Brain pericyte (primary cell): ENCODE measurements at places on chromosomes 5 and 9.

DNA sequence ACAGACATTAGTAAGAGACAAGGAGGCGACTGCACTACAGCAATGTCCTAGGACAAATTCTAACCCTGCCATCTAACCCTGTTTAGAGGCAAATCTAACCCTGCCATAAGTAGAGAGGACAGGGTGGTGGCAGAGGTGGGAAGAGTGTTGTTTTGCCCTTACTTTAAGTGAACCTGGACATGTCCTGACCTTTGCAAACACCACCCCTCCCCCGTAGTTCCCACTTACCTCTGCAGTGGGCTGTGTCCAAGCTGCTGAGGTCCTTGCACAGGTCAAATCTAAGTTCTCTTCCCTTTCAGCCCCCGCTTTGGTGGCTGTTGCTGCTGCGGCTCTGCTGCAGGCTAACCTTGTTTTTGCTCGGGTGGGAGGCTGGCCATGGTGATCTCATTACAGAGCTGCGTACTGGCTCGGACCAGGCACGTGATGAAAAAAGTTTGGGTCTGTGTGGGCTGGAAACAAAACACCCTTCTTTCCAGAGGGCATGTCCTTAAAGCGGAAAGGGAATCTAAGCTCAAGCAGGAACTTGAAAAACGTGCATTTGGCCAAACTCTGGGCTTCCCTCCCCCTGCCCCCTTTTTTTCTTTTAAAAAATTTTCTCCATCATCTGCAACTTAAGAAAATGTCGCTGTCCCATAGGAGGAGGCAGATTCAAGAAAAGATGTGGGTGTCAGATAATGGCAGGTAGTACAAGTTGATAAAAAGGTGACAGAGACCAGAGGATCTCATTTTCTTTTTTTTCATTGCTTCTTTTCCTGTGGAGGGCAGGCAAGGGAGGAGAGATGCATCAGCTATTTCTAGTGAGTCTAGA, at the start of gene FAXDC2:
Gene FAXDC2 (minus strand): TSS at position 349 of the 808 bp plus-strand sequence. CDS start 12,425 bp downstream, outside the sequence.
- peak; percentile 47 for DNase-seq

GRCh38 chr9:71897577-71897976, 13.4 kb downstream of the ABHD17B start:
- no peak for DNase-seq

- DNase-seq: no peak
Measured at GRCh38 chr9:13896047-13896446, 417.9 kb downstream of the NFIB start.

DNA sequence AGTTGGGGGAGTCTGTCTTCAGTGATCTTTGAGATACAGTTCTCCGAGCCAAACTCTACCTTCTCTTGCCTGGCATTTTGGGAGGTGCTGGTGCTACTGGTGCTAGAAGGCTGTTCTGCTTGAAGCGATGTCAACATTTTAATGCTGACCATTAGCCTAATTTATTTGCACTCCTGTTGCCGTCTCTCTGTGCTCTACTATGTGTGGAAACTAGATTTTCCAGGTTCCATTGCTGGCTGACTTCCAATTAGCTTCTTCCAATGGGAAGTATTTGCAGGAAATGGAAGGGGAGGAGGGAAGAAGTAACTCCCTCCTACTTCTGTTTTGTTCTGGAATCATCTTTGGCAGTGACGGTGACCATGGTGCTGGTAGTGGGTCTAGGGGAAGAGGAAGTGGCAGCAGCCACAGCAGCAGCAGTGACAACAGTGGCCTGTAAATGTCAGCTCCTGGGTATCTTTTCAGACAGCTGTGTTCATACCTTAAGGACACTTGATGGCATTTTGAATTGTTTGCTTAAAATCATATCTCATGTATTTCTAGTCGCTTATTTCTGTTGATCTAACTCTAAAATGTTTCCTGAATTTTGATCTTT, 7.9 kb downstream of the TXNDC8 start:
- DNase-seq: no peak

- peak; percentile 10 for DNase-seq
Measured at GRCh38 chr5:64147849-64148441, 17.7 kb upstream of the RNF180 start.

DNA sequence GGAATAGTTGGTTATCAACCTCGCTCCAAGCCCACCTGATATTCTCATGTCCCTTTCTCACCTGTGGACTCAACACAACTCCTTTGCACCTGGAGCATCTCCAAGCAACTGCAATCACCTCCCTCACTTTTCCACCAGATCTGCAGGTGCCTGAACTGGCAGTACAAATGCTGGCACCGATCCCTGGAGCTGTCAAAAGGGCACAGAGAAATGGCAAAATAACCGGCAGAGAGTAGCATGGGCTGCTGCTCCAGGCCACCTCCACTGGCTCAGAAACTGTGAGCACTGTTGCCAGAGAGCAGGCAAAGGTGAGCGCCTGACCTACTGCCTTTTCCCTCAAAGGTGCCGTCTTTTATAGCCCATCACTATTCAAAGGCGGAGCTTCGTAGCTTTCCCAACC, 14.7 kb downstream of the EQTN start:
- no peak for DNase-seq

- DNase-seq: no peak
Measured at GRCh38 chr9:22228542-22228941, 218.1 kb upstream of the DMRTA1 start.

DNA sequence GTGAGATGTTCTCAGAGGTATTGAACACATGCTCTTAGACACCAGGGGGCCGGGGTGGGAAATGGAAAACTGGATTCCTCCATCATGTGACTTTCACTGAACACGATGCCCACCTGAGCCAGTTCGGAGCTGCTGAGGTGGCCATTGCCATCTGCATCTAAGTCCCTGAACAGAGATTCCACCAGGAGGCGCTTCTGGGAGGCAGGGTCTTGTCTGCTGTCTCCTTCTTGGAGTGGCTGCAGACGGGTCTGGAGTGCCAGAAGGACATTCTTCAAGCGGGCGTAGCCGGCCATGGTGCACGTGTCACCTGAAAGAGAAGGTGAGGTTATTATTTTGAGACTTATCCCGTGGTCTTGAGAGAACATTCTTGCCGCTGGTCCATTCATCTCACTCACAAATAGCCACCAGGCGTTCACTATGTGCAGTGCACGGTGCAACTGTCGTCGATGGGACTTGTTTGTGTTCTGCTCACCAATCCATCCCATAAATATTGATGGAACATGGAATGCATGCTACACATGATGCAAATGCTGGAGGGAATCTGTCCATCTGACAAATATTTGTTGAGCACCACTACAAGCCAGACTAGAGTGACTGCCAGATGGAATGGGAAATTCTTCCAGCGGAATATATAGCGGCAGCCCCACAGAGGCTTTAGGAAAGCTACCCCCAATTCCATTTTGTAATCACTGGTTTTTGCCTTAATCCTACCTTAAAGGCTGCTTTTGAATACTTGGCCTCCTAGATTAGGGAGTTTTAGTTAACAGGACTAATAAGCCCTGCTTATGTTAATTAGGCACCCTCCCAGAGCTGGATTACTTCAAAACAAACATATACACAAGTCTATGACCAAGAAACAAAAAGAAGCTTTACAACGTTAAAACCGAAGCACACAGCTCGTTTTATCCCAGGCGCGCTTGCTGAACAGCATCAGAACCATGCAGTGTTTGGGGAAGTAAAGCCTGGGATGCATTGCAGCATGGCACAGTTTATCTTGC, 264.8 kb downstream of the HSPA4 start:
- no peak for DNase-seq

- no peak for DNase-seq
Measured at GRCh38 chr9:86912210-86912609, 35.1 kb downstream of the GAS1 start.

DNA sequence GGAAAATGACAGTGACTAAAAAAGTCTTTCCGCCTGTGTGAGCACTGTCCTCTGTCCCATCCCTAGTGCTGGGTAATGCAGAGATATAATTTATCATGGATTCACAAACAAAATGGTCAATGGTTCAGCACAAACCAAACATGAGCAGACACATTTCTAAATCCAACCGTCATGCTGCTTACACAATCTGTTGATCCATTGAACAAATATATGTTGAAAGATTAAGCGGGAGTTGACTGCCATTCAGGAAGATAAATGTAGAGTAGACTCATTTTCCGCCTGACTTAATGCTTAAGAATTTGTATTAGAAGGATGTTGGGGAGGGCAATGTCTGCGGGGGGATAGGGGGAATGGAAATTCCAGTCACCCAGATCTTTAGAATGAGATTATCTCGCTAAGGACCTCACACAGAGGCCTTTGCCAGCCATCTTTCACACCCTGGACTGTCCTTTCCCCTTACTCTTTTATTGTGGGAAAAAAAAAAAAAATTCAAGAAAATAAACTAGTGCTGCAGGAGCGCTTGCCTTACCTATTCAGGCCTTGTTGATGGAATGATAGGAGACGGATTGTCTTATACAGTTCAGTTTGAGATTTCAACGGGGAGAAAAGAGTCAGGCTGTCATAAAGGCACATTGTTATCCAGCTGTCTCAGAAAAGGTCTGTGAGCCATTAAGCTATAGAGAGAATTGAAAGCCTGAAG, 153.7 kb downstream of the TLE1 start:
- DNase-seq: no peak

GRCh38 chr5:168752416-168753190, 173.4 kb upstream of the PANK3 start:
- DNase-seq: no peak

DNA sequence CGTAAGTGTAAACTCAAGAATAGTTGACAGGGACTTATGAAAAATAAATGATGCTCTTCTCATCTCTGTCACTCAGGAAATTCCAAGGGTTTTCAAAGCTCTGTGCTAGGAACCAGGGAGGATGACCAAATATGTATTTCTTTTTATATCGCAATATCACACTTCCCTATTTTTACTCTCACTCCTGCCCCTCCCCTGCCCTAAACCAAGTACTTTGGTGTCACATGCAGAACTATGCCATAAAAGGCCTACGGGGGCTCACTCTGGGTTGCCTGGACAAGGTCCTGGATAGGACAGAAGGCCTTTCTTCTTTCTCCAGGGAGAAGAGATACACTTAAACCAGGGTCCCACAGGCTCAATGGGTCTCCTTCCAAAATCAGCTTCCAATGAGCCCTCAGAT, 8.3 kb upstream of the RETREG1 start:
- DNase-seq: no peak

- DNase-seq: no peak
Measured at GRCh38 chr9:110047232-110047954, 160.6 kb downstream of the C9orf152 start.

DNA sequence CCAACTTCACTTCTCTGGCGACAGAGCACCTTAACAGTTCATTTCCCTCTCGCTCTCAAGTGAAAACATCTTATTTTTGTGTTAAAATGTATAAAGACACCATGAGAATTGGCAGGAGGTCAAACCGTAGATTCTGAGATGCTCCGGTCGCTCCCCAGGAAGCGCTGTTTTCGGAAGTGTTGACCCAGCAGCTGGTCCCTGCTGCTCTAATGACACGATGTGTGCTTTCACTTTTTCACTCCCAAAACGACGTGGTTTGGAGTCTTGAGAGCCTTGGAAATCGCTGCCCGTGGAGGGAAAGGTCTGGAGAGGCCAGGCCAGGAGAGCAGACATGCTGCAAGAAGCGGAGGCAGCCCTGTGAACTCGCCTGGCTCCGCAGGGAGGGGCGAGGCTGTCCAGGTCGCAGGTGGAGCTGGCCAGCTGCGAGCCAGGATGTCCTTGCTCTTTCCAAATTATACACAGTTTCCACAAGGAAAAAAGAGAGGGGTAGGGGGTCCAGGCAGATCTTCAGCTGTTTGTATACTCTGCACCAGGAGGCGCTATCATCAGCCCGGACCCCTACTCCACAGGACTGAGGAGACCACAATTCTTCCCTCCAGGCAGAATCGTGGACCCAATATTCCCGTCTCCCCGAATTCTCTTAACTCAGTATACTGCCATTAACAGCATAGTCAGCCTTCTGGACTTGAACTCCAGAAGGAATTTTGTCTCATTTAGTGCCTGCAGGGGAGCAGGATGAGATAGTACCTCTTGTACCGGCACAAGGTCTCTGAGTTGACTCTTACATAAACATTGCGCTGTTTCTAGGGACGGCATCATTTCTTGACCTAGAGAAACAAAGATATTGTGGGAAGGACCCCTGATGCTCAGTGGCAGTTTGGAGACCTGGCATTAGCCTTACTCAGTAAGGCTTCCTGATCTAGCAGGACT, 248.6 kb upstream of the ANKRD55 start:
- DNase-seq: no peak

DNA sequence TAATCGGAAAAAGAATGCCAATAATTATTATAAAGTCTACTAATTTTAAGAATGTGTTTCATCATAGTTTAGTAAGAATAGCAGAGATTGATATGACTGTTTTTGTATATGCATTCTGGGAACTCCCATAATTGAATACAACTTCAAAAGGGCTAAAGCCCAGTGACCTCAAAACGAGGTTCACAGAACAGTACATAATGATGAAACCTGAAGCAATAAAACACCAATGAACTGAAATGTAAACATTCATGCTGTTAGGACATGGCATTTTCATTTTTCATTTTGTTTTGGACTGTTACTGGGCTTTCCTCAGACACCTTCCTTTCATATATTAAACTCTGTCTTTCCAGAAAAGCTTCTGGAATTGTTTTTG, 684 bp upstream of the JMY start:
- DNase-seq: no peak

GRCh38 chr5:94397508-94397907, 220.9 kb downstream of the KIAA0825 start:
- no peak for DNase-seq

- no peak for DNase-seq
Measured at GRCh38 chr5:155150012-155150411, 136.5 kb downstream of the KIF4B start.

DNA sequence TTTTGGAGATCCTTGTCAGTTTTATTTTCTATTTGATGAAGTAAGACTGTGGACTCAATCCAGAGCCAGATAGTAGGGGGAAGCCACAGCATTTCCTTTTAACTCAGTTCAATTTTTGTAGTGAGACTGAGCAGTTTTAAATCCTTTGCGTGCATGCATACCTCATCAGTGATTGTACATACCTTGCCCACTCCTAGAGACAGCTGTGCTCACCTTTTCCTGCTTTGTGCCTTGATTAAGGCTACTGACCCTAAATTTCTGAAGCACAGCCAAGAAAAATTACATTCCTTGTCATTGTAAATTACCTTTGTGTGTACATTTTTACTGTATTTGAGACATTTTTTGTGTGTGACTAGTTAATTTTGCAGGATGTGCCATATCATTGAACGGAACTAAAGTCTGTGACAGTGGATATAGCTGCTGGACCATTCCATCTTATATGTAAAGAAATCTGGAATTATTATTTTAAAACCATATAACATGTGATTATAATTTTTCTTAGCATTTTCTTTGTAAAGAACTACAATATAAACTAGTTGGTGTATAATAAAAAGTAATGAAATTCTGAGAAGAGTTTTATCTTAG, 17.8 kb downstream of the DIMT1 start:
- no peak for DNase-seq
